ENCODE measurements at places on chromosomes 4 and X.
A peak's percentile ranks its signal among the peaks of the same experiment; 100 is the strongest.

DNA sequence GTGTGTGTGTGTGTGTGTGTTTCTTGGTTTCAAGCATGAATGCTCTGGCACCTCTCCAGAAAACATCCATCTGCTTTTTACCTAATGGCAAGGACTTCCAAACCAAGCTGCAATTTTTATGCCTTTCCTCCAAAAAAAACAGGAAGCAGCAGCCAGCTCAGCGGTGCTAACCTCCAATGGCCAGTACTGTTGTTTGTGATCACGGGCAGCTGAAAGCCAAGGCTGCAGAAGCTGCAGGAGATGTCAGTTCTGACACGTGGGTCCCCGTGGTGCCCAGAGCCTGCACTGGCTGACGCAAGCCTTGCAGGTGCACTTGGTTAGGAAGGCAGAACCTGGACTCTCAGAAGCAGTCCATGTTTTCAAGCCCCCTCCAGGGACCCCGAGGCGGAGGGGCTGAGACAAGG is 313.6 kb upstream of the DDX53 start:
- no peak for DNase-seq

- no peak for DNase-seq
These were observed 470.0 kb downstream of the GASK1B start for GRCh38 chr4:157702831-157703230.

DNA sequence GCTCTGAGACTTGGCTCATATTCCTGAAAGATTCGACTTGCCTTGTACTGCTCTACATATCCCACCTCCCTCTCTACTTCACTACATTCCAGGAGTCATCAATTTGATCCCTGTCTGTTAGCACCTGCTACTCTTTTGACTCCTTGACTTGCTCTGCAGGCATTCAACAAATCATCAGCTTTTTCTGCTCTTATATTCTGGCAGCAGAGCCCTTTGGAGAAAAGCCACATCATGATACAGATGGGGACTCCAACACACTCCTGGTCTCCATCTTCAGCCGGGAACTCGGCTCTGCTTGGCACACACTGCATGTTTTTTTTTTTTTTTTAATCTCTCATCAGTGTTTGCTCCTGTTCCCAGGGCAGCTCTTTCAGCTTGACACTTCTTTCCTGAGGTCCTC is 293.2 kb upstream of the LCORL start:
- DNase-seq, result no peak

DNA sequence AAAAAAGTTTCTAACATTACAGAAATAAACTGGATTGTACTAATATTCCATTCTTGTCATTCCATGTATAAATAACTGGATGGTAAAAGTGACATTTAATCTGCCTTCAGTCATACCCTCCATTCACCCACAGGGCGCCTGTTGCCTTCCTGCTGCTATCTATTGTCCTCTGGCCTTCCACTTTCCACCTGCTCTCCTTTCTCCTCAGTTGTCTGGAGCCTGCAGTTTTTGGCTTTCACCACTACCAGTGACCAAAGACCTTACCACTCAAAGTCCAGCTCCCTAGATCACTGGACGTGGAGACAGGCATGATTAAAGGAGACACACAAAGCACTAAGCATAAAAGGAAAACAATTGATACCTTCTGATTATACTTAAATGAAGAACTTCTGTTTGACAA is 46.2 kb upstream of the NHS start:
- DNase-seq, result no peak

DNA sequence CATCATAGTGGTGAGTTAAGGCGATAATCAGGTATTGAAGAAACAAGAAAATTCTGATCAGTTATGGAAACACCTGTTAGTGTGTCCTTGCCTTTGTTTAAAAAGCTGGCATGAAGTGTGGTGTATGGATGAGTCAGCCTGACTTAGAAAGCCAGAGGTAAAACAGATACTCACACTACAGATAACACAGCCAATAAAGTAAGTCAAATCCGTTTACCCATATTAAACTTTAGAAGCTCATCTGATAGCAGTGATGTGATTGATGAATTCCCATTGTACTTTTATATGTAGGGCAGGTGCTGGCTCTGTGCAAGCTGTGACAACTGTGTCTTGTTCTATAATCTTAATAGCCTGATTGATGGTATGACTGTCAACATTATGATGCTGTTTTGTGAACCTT is 1392.7 kb upstream of the IGFBP7 start:
- no peak for DNase-seq

GRCh38 chrX:113892401-113892800 is 691.5 kb upstream of the HTR2C start:
- DNase-seq, result no peak

DNA sequence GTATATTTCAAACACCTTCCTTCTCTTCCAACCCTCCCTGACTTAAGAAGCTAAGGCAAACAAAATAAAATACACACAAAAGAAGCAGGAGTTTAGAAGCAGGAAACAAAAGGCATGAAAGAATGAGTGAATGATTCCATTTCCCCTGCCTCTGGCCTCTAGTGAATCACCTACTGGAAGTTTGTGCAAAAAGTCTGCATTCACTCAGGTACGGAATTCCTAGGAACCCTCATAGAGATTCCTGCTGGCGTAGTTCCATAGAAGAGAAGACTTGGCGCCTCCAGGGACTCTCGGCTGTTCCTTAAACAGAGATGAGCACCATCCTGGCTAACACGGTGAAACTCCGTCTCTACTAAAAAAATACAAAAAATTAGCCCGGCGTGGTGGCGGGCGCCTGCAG is 125.9 kb upstream of the TBL1X start:
- no peak for DNase-seq

DNA sequence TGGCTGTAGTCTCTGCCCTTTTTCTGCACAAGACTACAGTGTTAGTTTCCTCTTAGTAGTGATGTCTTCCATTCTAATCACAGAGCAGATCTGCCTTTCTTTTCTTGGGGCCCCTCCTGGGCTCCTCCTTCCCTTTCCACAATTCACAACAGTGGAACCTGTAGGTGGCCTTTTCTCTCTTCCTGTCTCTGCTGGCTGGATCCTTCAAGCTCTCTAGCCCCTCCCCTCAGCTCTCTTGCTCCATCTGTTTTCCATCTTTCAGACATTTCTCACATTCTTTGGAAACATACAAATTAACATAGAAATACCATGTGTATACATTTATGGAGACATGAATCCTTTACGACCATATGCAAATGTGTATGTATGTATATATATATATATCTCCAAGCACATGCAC is 304 bp upstream of the SPIN2A start:
- no peak for DNase-seq

- no peak for DNase-seq
These were observed 132.0 kb upstream of the MED14 start for GRCh38 chrX:40867352-40867751.

GRCh38 chrX:132594129-132594528 is 105.3 kb upstream of the MBNL3 start:
- DNase-seq, result no peak

DNA sequence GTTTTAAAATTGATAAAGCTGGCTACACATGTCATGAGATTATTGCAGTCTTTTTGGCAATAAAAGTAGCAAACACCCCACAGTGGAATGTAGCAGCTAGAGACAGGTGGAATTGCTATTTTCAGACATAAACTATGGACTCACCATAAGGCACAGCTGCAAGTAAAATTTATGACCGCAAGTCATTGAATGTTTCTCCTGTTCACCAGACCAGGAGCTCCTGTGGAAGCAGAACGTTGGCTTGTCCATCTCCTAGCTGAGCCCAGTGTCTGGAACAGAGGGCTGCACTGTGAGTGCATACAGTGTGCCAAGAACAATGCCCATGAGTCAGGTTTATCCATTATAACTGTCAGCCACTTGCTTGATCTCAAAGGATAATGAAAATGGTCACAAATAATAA is 538.2 kb downstream of the INPP4B start:
- DNase-seq, result peak; percentile 17

DNA sequence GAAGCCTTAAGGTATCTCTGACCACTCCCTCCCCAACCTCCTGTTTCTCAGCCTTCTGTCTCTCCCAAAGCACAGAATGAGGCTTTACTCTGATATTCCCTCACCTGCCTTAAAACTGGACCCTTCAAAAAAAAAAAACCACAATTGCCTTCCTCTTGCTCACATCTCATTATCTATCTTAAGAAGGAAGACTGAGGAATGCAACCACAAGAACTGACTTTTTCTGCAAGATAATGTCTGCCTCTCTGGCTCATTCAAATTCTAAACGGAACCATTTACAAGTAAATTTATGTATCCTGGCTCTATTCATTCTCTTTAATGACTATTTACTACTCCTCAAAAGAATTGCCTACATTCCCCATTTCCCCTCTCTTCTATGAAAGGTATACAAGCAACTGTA is 545.5 kb upstream of the HTR2C start:
- no peak for DNase-seq

DNA sequence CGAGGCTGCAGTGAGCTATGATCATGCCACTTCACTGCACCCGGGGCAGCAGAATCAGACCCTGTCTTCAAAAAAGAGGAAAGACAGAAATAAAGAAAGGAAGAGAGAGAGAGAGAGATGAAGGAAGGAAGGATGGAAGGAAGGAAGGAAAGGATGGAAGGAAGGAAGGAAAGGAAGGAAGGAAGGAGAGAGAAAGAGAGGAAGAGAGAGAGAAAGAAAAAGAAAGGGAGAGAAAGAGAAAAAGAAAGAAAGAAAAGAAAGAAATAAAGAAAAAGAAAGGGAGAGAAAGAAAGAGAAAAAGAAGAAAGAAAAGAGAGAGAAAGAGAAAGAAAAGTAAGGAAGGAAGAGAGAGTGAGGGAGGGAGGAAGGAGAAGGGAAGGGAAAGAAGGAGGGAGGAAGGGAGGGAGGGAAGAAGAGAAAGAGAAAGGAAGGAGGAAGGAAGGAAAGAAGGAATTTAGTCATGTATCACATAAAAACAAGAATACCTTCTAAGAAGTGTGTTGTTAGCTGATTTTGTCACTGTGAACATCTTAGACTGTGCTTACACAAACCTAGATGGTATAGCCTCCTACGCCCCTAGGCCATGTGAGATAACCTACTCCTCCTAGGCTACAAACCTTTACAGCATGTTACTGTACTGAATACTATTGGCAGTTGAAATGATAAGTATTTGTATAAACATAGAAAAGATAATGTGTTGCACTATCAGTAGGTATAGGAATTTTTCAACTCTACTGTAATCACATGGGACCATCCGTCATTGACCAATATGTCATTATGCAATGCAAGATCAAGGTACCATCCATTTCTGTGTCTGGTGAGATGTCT is 17.4 kb upstream of the AFF1 start:
- no peak for DNase-seq

GRCh38 chrX:92230628-92231027 is 451.5 kb downstream of the PCDH11X start:
- DNase-seq, result no peak

GRCh38 chrX:154036513-154036912 is 16.8 kb upstream of the IRAK1 start:
- no peak for DNase-seq

- no peak for DNase-seq
These were observed 102.6 kb upstream of the PDE5A start for GRCh38 chr4:119731146-119731742.

- no peak for DNase-seq
These were observed 209.1 kb upstream of the SLC7A11 start for GRCh38 chr4:138451276-138451663.

DNA sequence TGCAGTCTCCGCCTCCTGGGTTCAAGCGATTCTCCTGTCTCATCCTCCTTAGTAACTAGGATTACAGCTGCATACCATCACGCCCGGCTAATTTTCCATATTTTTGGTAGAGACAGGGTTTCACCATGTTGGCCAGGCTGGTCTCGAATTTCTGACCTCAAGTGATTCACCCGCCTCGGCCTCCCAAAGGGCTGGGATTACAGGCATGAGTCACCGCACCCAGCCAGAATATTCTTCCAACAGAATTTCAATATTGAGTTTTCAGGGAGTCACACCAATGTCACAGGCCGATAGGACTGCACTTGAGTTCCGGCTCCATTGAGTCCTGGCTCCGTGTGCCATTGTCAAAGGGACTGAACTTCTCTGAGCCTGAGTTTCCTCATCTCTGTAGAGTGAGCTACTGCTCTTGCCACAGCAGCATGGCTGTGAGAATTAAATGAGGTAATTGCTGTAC is 82.9 kb downstream of the CLCN4 start:
- DNase-seq, result no peak

GRCh38 chr4:168879188-168879587 is 130.9 kb downstream of the CBR4 start:
- DNase-seq, result no peak

GRCh38 chr4:55380576-55380975 is 15.2 kb upstream of the TMEM165 start:
- no peak for DNase-seq

DNA sequence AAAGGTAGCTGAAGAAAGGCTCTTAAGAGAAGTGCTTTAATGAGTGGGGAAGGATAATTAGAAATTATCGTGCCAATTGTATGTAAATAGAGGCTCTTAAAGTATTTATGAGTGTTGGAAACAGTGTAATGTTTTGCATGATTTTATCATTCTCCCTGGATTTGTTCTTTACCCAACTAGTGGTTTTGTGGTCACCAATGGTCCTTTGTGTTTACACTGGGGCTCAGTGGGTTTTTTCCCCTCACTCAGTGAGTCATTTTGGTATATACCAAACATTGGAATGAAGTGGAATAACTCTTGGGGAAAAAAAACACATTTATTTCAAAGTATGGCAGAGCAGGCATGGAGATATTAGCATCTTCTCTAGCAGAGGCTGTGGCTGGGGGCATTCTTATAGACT is 20.8 kb upstream of the LGI2 start:
- DNase-seq, result no peak

DNA sequence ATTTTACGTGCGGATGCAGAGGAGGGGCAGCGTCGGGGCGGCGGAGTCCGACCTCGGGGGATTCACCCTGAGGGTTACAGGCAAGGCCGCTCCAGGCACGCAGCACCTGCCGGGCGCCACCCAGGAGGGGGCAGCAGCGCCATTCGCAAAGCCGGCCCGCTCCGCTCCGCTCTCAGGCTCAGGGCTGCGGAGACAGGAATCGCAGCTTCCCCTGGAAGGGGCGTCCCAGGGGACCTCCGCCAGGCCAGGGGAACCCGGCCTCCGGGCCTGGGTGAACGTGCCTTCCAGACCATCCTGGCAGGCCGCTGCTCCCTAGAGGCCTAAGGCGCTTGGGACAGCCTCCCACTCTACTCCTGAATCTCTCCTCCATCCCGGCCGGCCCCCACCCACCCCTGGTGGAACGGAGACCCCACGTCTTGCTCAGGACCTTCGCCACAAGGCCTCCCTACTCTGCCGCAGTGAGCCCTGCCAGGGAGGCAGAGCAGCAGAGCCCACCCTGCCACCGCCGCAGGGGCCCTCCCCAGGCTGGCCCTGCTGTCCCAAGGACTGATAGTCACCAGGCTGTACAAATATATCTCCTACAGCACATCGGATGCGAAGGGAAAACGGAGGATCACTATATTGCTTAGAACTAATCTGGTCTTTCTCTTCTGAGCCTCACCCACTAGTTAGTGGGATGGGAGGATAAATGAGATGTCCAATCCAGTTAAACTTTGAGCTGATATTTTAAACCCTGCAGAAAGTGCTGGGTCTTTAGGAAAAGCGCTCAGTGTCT is 115.0 kb downstream of the SMIM20 start:
- peak; percentile 71 for DNase-seq

GRCh38 chr4:174681723-174682300 is 147.2 kb downstream of the GLRA3 start:
- DNase-seq, result no peak

- peak; percentile 62 for DNase-seq
These were observed 248.2 kb downstream of the PARM1 start for GRCh38 chr4:75180790-75181776.
